ENCODE measurements at places on chromosomes 11 and 22. TPM values are rescaled to one million over a fixed set of nuclear protein-coding genes. Genes with fewer than 3 reads are reported as not detected.
A peak's percentile ranks its signal among the peaks of the same experiment; 100 is the strongest.

- peak; percentile 71 for DNase-seq
Observed at GRCh38 chr22:17213976-17214375, 5.3 kb downstream of the ADA2 start.

DNA sequence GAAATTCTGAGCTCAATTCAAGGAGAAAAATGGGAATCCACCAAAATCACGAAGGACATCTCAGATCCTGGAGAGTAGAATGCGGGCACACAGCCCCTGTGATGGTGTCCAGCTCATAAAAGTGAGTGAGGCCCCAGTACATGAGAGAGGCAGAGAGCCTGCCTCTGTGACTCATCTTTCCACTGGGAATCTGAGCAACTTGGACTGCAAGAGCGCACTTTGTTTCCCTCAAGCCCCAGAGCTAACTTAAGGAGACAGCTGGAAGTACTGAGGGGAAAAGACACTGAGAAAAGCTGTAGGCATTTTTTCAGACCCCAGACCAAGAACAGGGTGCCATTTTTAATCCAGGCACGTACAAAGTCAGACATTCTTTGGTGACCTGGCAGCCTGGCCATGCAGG, 273.7 kb downstream of the C11orf87 start:
- no peak for DNase-seq

DNA sequence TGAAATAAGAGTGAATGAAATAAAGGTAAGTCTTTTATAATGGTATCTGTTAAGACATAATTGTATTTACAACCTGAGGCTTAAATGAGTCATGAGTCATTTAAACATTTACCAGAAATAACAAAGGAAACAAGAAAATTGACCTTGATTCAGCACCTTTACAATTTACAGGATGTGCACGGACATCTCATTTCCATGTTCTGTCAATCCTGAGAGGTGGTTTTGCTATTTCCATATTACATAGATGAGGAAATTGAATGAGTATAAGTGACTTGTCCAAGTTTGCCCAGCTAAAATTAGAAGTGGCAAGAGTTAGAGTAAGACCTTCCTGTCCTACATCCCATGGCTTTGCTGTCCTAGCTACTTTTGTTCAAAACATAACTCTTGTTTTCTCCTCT, 89.1 kb downstream of the TRIM44 start:
- DNase-seq: no peak

GRCh38 chr11:67262731-67263675, 3.3 kb upstream of the GRK2 start:
- DNase-seq: peak; percentile 88

- peak; percentile 67 for DNase-seq
Observed at GRCh38 chr11:69511358-69512055, 30.0 kb downstream of the LINC01488 start.

- DNase-seq: no peak
Observed at GRCh38 chr11:67421430-67422031, 6.1 kb downstream of the CARNS1 start.

- no peak for DNase-seq
Observed at GRCh38 chr22:26068571-26068970, 100.7 kb upstream of the SEZ6L start.

- DNase-seq: no peak
Observed at GRCh38 chr11:46663277-46663940, 37.0 kb downstream of the ARHGAP1 start.

GRCh38 chr11:2566223-2567025, 121.6 kb downstream of the KCNQ1 start:
- peak; percentile 9 for DNase-seq

DNA sequence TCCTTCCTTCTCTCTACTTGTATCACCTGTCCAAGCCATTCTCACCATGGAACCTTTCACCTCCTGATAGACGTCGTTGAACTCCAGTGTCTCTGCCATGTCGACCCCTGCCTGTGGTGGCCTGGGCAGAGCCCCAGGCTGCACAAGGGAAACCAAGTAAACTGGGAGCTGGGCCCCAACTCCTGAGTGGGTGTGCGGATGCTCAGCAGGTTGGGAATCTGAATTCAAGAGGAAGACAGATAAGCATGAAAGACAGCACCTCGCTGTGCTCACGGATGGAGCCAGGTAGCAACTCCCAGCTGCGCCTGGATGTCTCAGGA, 709 bp downstream of the SSRP1 start:
- DNase-seq: no peak

DNA sequence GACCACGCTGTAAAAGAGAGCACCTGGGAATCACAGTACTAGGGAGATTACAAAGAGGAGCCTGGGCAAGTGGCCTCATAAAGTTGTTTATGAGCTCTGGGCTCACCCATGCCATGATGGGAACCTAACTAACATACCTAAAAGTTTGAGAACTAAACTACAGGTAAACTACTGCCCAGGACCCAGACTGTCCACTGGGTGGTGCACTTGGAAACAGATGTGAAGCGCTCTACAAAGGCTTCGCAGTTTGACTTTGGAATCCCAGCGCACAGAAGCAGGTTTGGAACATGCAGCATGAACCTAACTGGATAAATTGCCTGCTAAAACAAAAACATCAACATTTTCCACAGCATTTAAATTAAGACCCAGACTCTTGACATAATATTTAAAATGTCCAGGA, 418.6 kb downstream of the FAM181B start:
- DNase-seq: peak; percentile 30

- peak; percentile 13 for DNase-seq
Observed at GRCh38 chr11:1082346-1082727, 7.7 kb downstream of the MUC2 start.

- no peak for DNase-seq
Observed at GRCh38 chr22:43743929-43744643, 68.0 kb downstream of the EFCAB6 start.

DNA sequence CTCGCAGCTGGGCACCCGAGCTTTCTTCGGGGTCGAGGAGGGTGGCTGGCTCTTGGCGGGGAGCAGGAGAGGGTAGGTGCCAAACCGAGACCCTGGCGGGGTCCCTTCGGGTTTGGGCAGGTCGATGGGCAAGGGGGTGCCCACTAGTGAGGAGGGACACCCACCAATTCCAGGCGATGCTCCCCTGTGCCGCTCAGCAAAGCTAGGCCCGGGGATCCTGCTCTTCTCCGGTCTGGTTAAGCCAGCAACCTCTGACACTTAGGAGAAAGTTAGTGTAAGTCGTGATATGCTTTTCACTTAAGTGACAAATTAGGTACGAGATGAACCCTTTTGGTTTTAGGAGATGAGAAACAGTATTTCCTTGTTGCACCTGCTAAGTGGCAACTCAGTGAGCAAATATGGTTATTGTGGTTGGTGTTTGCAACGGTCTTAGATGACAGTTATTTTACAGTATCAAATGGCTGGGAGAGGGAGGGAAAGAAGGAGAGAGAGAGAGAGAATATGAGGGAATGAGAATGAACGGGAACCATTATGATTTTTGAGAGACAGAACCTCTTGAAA, 565 bp downstream of the NUCB2 start:
- no peak for DNase-seq

DNA sequence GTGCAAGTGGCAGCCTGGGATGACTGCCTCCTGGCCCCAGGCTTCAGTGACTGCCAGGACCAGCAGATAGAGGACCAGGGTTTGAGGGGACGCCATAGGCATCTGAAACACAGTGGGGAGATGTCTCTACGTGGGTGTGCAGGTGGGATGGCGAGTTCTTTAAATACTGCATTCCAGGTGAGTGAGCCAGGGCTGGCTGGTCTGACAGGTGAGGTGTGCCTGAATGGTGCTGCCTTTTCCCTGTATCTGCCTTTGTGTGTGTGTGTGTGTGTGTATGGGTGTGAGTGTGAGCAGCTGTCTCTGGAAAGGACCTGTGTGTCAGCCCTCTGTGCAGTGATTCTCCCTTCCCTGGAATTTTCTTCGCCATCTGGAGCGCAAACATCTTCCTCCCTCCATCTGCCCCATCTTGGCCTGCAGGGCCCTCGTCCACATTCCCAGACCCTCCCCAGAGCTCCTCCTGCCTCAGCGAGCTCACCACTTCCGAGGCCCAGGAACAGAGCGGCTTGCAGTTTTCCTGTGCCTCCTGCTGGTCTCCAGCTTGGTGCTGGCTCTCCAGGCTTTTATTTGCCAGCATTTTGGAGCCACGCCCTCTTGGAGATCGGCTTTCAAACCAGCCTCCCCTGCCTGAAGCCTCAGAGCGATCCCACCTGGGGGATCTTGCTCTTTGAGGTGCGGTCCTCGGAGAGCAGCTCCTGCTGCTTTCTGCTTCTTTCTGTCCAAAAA, at the start of gene GPHA2:
GPHA2 (minus strand) TSS at position 535 of the 723 bp plus-strand sequence; CDS start at position 102, 433 bp downstream.
- DNase-seq: peak; percentile 64

ANO5 gene
- 5.4 TPM for total RNA-seq

GRCh38 chr22:27370269-27370668, 431.3 kb downstream of the MN1 start:
- DNase-seq: no peak

KCNJ5 gene
- 0.34 TPM for total RNA-seq

- DNase-seq: no peak
Observed at GRCh38 chr11:9762531-9762930, 98.7 kb downstream of the SWAP70 start.

- peak; percentile 54 for DNase-seq
Observed at GRCh38 chr22:37824674-37825641, 1.8 kb downstream of the GALR3 start.

- DNase-seq: no peak
Observed at GRCh38 chr11:122209619-122210366, 93.8 kb upstream of the BLID start.

GRCh38 chr22:22716136-22716665, 71.8 kb downstream of the GGTLC2 start:
- no peak for DNase-seq

DNA sequence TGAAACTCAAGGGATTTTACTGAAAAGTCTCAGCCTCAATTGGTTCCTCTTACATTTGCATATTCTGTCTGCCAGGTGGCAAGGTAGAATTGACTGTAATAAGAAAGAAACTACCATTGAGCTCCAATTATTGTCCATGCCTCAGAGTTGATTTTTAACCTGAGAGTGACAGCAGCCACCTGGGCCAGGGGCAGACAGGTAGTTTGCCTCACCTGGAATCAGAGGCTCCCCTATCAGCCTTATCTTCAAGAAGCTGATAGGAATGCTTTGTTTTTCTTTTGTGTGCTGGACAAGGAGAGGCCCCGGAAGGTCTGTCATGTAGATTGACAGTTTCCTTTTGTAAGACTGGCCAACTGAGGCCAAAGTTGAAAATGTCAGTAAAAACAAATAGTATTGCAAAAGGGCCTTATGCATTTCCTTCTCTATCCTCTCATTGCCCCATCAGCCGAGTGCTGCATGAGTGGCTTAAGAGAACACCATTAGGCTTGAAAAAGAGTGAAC, 34.1 kb downstream of the CD44 start:
- DNase-seq: no peak

DNA sequence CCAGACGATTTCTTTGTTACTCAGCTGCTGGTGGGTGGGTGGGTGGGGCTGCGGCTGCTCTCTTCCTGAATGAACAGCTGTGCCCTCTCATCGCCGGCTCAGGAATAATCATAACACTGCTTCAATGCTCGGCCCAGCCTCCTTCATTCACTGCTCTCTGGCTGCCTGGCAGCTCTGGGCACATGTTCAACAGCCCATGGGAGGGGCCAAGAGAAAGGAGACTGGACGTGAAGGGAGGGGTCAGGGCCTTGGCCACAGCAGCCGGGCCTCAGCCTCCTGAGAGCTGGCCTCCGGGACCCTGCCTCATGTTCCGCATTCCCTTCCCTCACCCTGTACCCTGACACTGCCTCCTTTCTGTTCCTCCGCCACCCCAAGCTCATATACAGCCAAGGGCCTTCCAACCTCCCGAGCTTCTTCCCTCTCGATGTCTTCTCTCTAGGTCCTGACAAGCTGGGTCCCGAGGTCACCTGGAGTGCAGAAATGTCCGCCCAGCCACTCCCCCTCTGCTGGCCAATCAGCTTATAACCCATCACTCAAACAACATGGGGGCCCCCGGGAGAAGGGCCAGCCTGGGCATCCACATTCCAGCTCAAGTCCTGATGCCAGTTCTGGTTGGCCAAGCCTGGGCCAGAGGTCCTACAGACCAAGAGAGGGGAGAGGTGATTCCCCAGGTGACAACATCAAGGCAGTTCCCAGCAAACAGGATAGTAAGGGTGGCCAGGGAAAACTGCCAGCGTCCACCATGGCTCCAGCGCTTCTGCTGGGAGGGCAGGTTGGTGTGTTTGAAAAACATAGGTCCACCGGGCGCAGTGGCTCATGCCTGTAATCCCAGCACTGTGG, 3.2 kb upstream of the CSDC2 start:
- peak; percentile 51 for DNase-seq

- DNase-seq: no peak
Observed at GRCh38 chr11:73139476-73140198, 2.5 kb downstream of the FCHSD2 start.

- no peak for DNase-seq
Observed at GRCh38 chr11:95641495-95641894, 148.1 kb downstream of the FAM76B start.

SCGB1D4 gene
- total RNA-seq: not detected

DNA sequence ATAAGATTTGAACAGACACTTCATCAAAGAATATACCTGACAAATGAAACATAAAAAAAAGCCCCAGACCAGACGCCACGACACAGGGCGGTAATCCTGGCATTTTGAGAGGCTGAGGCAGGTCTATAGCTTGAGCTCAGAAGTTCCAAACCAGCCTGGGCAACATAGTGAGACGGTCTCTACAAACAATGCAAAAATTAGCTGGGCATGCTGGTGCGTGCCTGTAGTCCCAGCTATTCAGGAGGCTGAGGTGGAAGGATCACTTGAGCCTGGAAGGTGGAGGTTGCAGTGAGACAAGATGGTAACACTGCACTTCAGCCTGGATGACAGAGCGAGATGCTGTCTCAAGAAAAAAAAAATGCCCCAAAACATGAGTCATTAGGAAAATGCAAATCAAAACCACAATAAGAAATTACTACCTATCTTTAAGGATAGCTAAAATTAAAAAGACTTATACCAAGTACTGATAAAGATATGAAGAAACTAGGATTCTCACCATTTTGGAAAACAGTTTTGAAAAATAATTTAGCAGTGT, 91.7 kb upstream of the GRAMD1B start:
- DNase-seq: no peak

- no peak for DNase-seq
Observed at GRCh38 chr22:39806109-39806508, 87.5 kb downstream of the ENTHD1 start.

DNA sequence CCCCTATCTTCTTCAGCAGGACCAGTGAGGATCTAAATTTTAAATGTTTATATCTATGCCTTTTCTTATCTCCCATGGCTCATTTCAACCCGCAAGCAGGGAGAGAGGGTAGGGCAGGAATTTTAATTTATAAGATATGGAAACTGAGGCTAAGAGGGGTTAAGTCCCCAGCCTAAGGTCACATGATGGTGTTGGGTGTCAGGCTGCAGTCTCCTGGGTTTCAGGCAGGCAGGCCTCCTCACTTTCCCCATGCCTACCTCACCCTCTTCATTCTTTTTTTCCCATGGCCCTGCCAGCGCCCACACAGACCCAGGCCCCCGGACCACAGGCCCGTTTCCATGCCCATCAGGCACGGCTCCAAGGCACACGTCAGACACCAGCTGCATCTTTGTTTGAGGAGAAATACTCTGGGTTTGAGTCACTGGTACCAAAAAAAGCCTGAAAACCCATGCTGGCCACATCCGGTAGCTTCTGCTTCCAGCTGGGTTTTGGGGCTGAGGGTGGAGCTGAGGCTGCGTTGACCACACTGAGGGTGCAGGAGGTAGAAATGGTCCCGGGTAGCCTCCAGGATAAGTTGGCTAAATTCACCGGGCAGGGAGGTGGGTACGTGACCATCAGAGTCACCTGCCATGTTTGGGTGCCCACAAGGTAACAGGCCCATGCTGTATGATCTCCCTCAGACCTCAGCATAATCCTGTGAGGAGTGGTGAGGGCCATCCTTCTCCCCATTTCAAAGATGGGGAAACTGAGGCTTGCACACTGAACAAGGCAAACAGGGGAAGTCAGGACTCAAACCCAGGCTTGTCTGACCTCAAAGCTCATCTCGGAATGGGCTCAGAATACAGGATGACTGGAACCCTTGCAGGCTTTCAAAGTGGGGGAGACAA, 7.5 kb downstream of the CRYBB1 start:
- no peak for DNase-seq

CALCA gene
- not detected for total RNA-seq

Measured in glutamatergic neuron (in vitro differentiated cells).